Activated CD4-positive, alpha-beta T cell treated with anti-CD3 and anti-CD28 coated beads, Interleukin-2, amount 50 U/mL, for 48 hours (primary cell): ENCODE measurements at places on chromosomes 1 and 21.

- peak; percentile 24 for DNase-seq
Observed at GRCh38 chr1:151145304-151146071, 943 bp downstream of the SEMA6C start.

DNA sequence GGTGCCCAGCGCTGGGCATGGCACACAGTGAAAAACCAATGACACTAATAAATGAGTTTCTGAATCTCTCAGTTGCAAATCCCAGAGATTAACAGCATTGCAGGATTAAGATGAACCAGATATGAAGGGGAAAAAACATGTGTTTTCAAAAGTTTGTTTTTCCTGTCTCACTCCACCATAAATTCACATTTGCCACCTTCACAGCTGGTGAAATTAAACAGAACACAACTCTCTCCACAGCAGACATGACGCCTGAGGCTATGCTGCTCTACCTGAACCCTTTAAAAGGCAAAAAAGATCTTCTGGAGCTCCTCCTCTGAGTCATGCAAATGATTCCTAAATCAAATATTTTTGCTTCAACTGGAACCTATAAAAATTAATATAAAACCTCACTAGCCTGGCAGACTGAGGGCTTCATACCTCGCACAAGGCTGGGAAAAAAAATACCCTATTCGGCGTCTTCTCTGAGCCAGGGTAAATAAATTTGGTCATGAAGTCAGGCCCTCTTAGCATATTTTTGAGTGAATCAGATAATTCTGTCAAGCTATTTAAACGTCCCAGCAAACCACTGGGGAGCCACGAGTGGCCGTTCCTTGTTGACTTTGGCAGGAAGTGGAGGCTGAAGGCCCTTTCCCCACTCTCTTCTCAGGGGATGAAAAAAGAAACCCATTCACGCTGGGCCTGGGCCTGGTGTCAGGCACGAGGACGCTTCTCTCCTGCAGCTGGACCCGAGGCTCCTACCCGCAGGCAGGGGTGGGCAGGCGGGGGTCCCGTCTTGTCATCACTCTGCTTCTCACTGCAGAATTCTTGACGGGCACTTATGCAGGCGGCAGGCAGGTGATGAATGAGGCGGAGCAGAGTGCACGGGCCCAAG lies 53.0 kb downstream of the DMRTB1 start:
- DNase-seq: no peak

DNA sequence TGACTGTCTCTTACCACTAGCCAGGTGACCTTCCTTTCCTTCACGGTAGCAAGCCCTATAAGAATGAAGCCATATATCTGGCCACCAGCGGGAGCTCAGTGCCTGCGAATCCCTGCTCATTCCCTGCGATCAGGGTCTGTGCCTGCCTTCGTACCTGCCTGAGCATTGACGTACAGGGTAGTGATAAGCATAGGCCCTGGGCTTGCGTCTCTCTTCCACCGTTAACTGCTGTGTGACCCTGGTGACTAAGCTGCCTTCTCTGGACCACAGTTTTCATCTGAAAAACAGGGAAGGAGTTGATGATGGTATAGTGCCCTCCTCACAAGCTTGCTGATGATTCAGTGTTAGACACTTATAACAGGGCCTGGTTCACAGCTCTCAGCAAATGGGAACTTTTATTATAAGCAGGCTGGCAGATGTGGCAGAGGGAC lies 4.1 kb downstream of the ZC3H12A start:
- DNase-seq: peak; percentile 59

DNA sequence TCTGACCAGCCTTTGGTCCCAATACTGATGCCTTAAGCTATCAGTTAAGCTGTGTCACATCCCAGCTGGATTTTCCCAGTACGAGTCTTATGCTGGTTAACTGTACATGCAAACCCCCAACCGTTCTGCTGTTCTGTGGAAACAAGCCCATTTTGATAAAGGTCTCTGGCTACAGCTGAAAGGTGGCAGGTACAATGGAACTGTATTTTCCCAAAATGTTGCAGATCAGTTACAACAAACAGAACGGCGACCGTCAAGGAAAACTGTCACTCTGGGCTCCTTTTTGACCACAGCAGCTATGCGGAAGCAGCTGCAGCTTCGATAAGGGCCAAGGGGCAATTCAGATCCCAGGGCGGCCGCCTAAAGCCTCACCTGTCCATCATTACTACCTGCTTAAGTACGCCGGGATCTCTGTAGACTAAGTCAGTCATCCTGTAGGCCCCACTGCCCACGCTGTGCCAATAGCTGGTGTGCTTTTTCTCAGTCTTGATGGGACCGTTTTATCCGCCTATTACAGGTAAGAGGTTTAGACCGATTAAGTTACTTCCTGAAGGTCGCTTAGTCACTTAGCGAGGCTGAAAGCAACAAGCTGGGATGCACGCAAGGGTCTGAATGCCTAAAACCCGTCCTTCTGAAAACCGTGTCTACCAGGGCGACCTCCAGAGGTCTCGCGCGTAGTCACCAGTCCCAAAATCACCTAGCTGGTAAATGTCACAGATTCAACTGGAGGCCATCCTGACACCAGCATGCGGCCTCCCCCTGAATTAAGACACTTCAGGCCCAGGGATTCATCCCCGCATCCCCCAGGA lies 11.1 kb upstream of the RAB42 start:
- peak; percentile 35 for DNase-seq

GRCh38 chr1:220186752-220187151 lies 85.5 kb downstream of the RAB3GAP2 start:
- DNase-seq: no peak

DNA sequence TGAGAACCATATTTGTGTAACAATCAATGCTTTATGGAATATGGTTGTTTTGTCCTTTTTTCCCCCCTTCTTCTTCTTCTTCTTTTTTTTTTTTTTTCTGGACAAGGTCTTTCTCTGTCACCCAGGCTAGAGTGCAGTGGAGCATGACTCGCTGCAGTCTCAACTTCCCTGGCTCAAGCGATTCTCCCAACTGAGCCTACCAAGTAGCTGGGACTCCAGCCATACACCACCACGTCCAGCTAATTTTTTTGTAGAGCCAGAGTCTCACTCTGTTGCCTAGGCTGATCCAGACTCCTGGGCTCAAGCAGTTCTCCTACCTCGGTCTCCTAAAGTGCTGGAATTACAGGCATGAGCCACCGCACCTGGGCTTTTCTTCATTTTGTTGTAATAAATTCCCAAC lies 86.7 kb downstream of the FMN2 start:
- no peak for DNase-seq
